ENCODE measurements at places on chromosomes 11 and 22. TPM values are rescaled to one million over a fixed set of nuclear protein-coding genes. Genes with fewer than 3 reads are reported as not detected.
A peak's percentile ranks its signal among the peaks of the same experiment; 100 is the strongest.

- H3K4me1 ChIP-seq = no peaks in the 10 kb centered on the region
- H3K36me3 ChIP-seq = no peaks in the 10 kb centered on the region
- DNase-seq = no peak
- H3K27ac ChIP-seq = no peak overlapping the region
- H3K4me3 ChIP-seq = no peak overlapping the region
- H3K27me3 ChIP-seq = no peaks in the 10 kb centered on the region
These were observed 72.2 kb upstream of the WNT11 start for GRCh38 chr11:76278526-76278925.

- peaks cover 6% of the 10 kb centered on the region for H3K4me1 ChIP-seq
- no peaks in the 10 kb centered on the region for H3K27me3 ChIP-seq
- H3K4me3 ChIP-seq = no peak overlapping the region
- H3K36me3 ChIP-seq = no peaks in the 10 kb centered on the region
- H3K27ac ChIP-seq = no peak overlapping the region
These were observed 16.1 kb upstream of the MYRF start for GRCh38 chr11:61736310-61736709.

DNA sequence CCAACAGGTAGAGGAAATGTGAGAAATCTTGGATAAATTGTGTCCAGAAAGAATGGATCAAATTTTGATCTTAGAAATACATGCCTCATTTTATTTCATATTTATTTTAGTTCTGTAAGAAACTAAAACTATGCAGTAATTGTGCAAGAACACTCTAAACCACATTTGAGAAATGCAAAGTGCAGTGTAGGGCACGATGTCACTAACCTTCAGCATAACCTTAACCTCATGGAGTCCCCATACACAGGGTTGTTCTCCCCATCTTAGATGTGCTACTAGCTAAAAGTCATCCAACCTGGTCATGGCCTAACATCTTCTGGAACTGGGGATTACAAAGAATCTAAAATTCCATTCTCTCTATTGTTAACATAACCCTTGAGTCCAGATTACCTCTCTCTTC is 48.4 kb upstream of the ARHGAP42 start:
- H3K4me3 ChIP-seq = no peak overlapping the region
- H3K27me3 ChIP-seq = peaks cover 15% of the 10 kb centered on the region
- no peaks in the 10 kb centered on the region for H3K36me3 ChIP-seq

- H3K36me3 ChIP-seq = peaks cover 11% of the 10 kb centered on the region
- peaks cover 22% of the 10 kb centered on the region for H3K4me1 ChIP-seq
- peak; percentile 70 for DNase-seq
- no peak overlapping the region for H3K4me3 ChIP-seq
- H3K27ac ChIP-seq = no peak overlapping the region
- H3K27me3 ChIP-seq = no peaks in the 10 kb centered on the region
These were observed 8.1 kb downstream of the MALAT1 start for GRCh38 chr11:65506772-65507505.

DNA sequence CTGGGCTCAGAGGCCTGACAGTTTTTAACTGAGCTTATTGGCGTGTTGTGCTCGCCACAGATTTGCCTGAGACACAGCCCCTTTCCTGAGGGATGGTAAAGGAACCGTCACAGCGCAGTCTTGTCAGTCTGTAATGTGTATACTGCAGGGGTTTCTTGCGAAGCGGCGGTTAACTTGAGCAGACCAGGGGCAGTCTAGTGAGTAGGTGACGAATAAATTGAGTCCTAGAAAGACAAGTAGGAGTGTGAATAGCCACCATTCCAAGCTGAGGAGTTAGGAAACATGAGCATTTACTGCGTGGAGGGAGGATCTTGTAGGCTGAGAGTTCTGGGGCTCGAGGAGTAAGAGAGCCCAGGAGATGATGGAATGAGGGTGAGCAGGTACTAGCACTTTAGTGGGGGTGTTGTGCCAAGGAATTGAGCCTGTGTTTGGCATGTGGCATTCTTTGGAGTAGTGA is 1.4 kb downstream of the MED15 start:
- H3K4me3 ChIP-seq = peak overlapping the region; percentile 90
- peak overlapping the region; percentile 99 for H3K27ac ChIP-seq
- DNase-seq = no peak
- peaks cover 30% of the 10 kb centered on the region for H3K36me3 ChIP-seq
- H3K4me1 ChIP-seq = peaks cover 47% of the 10 kb centered on the region

CCDC87 gene
- not detected for total RNA-seq

SLC29A2 gene
- total RNA-seq = 3.6 TPM

COX8A gene
- 461 TPM for total RNA-seq

LSP1 gene
- 3.7 TPM for total RNA-seq

ARRB1 gene
- total RNA-seq = 0.98 TPM

GAL gene
- total RNA-seq = not detected
